ENCODE measurements at places on chromosomes 13 and 19.

GRCh38 chr19:45676851-45677263 is 8.8 kb downstream of the GIPR start:
- no peak for DNase-seq

- DNase-seq, result peak; percentile 59
Measured at GRCh38 chr19:33064458-33064791, 263 bp downstream of the RHPN2 start.

DNA sequence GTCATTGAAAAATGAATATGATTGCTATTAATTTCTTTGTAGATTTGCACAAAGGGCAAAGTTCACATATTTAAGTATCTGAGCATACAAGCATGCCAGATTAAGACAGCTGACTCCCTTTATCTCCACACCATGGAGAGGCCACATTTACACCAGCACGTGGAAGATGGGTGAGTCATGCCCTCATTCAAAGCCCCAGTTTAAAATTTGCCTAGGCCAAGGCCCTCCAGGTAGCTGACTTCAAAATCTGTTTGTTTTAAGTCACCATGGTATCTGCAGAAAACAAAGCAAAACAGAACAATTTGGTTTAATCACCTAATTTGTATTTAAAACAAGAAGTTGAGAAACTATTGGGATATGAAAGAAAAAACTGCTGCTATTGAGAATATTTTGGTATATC is 109.2 kb downstream of the ESD start:
- DNase-seq, result peak; percentile 6

GRCh38 chr13:100493418-100493817 is 95.2 kb downstream of the GGACT start:
- DNase-seq, result no peak

DNA sequence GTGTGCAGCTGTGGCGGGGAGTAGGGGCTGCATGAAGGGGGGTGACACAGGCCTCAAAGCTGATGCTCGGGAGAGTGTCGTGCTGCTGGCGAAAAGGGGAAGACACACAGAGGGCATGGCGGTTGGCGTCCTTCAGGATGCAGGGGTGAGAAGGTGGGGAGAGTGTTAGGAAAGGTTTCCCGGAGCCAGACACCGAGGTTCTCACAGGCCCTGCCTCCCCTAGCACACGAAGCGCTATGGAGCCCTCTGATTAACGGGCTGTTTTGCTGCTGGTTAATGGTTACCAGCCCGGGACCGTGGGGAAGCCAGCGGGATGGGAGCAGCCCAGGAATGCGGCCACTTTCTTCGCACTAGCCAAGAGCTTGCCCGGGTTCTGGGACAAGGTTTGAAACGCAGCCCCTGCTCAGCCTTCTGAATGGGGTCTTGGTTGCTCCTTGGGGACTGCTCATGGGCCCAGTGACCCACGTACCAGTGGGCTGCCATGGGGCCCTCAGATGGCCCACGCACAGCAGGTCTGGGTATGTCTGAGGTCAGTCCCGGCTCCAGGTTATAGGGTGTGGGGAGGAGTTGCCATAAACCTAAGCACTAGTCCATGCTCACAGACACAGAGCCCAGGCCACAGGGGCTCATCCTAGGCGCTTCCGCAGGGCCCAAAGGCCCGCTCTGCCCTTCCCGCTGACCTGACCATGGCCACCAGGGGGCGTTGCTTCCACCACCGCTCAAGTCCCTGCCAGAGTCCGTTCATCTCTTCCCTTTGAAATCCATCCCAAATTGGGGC is 31.3 kb upstream of the ISYNA1 start:
- DNase-seq, result peak; percentile 50
